Skeletal muscle cell (primary cell): ENCODE measurements at places on chromosomes 13 and 19.
A peak's percentile ranks its signal among the peaks of the same experiment; 100 is the strongest.

- no peak for DNase-seq
Observed at GRCh38 chr19:53981376-53981951, 10.0 kb upstream of the CACNG6 start.

- no peak for DNase-seq
Observed at GRCh38 chr19:29326351-29326750, 113.4 kb upstream of the UQCRFS1 start.

DNA sequence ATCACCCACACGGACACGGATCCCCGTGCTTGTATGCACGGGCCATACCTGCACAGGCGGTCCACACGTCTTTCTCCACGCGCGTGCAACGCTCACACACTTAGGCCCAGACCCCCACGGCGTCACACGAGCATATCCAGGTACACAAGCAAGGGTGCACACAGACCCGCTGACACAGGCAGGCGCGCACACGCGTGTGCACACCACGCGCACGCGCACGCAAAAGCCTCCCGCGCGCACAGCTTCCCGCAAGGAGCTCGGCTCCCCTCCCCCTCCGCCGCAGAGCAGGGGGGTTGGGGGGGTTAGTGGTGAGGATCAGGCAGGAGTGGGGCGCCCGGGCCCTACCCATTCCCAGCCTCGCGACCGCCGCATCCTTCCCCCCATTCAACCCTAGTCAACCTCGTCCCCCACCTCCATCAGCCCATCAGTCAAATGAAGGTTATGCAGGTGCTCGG, 407 bp downstream of the RAB3A start:
- DNase-seq: no peak

- no peak for DNase-seq
Observed at GRCh38 chr13:71278512-71278911, 588.5 kb downstream of the DACH1 start.

GRCh38 chr19:29014857-29015436, 198.0 kb downstream of the UQCRFS1 start:
- no peak for DNase-seq

DNA sequence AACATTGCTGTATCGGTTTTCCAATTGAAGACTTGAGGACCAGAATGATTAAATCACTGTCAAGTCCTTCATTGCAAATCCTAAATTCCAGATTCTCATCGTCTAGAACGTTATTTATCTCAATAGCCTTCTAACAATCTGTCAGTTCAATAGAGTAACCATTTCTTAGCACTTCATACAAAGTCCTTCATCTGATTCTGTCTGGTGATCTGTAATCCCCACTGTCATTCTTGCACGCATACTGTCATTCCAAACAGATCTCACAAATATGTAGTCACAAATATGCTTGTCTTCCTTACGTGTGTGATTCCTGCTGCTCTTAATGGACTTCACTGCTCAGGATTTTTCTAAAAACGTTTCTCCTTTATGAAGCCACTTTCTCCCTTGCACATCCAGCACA, 1197.5 kb downstream of the EFNB2 start:
- no peak for DNase-seq

- no peak for DNase-seq
Observed at GRCh38 chr19:15463861-15464371, 428 bp downstream of the RASAL3 start.

DNA sequence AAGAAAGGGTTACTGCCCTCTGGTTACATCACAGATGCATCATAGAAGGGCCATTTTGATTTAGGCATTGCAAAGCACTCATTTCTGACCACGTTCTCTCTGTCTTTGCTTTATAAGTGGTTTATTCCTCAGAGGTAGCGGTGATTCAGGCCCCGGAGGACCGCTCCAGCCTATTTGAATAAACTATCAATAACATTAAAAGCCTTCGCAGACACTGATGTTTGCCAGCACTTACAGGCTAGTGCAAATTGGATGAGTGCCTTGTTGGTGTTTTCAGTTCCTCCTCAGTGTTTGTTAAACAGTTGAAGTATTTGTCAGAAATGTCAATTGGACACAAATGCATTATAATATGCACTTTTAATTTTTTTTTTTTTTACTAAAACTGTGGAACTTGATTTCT, 120.2 kb downstream of the RXFP2 start:
- DNase-seq: peak; percentile 17

- DNase-seq: no peak
Observed at GRCh38 chr13:48507021-48507420, 25.9 kb downstream of the RCBTB2 start.

GRCh38 chr13:99436686-99437416, 64.4 kb upstream of the TM9SF2 start:
- DNase-seq: peak; percentile 59
